CD4-positive, CD25-positive, alpha-beta regulatory T cell (primary cell): ENCODE measurements at places on chromosomes 1 and 21.

DNA sequence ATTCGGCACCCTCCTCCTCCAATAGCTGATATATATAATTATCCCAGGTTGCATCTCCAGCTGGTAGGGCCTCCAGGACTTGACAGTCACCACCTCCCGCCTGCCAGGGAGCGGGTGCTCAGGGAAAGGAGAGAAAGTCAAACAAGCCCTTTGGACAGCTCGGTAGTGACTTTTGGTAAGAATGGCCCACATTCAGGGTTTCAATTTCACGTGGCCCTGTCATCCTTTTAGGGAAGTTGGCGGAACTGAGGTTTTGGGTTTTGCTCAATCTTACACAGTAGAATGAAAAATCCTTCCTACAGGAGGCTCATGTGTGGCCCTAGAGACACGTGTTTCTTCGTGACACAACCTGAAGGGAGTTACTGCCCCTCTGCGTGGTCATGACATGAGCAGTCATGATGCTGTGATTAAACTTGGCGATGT is 44.2 kb downstream of the CAPN8 start:
- no peak for DNase-seq

- peak; percentile 27 for DNase-seq
Measured at GRCh38 chr1:43565600-43566360, 35.1 kb downstream of the PTPRF start.

- no peak for DNase-seq
Measured at GRCh38 chr1:68782890-68783289, 286.0 kb upstream of the DEPDC1 start.

- no peak for DNase-seq
Measured at GRCh38 chr1:2799811-2800663, 1.5 kb downstream of the TTC34 start.

DNA sequence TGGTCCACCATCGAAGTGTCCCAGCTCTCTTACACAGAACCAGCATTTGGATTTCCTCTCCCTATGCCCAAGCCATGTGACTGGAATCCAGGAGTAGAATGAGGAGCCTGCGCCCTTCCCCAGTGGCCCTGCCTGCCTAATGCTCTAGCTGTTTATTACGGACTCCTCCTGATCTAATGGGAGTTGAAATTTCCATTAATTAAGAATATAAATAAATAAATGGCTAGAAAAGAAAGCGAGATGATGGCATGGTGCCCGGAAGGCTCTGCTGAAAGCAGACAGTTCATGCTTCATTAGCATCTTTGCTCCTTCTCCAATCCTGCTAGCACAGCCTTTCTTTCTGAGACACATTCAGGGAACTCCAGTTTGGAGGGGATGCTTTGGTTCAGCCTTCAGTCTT is 216.2 kb downstream of the SEC16B start:
- DNase-seq, result no peak

- DNase-seq, result no peak
Measured at GRCh38 chr1:87518794-87519193, 190.1 kb downstream of the LMO4 start.

DNA sequence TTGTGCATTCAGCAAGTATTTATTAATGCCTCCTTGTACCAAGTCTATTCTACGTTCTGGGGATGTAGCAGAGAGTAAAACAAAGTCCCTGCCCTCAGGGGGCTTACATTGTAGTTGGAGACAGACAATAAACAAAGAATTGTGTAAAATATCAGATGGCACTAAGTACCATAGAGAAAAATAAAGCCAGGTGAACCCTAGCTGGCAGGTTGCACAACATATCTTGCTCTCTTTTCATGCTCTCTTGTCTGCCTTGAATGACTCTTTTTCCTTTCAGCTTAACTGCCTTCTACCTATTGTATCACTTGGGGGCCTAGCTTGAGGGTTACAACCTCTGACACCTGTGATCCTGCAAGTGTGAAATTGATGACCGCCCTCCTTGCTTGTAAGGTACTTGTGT is 20.7 kb upstream of the FASLG start:
- no peak for DNase-seq

DNA sequence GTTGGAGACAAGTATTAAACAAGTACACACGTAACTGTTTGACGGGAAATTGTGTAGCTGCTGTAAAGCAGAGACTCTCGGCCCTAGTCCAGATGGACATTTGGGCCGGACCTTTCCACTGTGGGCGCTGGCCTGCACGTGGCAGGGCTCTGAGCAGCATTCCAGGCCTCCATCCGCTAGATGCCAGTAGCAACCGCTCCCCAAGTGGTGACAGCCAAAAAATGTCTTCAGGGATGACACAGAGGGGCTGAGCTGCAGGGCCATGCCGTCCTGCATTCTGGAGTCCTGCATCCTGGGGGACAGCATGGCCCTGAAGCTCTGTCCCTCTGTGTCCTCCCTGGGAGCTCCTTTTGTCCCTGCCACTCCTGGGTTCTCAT is 24.8 kb downstream of the A3GALT2 start:
- no peak for DNase-seq

GRCh38 chr1:185363205-185363604 is 46.2 kb upstream of the IVNS1ABP start:
- no peak for DNase-seq

DNA sequence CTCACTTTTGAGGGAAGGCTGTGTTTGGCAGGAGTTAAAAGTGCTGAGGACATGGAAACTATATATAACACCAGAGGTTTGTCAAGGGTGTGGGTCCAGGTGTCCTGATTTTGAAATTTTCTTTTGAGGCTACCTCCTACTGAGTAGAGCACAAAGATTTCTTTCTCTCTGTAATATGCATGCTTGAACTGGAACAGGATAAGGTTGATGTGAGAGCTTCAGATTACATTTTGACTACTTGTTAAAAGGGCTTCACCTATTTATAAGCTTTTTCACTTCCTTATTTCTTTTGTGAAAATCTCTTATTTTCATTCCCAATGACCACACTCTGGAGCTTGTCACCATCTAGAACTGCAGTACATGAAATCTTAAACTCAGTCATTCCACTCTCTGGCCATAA is 59.8 kb upstream of the PLA2G4A start:
- no peak for DNase-seq

DNA sequence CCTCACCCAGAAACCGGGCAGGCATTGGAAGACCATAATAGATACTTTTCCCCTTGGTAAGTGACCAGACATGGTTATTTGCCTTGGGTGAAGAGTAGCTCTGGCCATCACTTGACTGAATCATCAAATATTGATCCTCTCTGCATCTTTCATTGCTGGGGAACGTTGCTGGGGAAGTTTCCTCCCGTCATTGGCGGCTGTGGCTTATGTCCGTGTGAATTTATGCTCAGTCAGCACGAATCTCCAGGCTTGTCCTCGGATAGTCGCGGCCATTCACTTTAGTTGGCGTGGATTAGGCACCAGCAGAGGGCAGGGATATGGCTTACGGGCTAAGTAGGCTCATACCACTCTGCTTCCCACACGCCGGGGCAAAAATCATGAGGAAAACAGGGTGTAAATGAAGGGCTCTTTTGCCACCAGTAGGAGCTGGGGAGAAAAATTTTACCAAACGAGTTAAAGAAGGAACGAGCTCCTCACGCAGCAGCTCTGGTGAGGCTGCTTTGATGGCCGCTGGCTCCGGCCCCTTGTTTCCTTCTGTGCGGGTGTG is 473.4 kb downstream of the CAMTA1 start:
- no peak for DNase-seq

- no peak for DNase-seq
Measured at GRCh38 chr1:94235189-94236012, 2.0 kb downstream of the ARHGAP29 start.

DNA sequence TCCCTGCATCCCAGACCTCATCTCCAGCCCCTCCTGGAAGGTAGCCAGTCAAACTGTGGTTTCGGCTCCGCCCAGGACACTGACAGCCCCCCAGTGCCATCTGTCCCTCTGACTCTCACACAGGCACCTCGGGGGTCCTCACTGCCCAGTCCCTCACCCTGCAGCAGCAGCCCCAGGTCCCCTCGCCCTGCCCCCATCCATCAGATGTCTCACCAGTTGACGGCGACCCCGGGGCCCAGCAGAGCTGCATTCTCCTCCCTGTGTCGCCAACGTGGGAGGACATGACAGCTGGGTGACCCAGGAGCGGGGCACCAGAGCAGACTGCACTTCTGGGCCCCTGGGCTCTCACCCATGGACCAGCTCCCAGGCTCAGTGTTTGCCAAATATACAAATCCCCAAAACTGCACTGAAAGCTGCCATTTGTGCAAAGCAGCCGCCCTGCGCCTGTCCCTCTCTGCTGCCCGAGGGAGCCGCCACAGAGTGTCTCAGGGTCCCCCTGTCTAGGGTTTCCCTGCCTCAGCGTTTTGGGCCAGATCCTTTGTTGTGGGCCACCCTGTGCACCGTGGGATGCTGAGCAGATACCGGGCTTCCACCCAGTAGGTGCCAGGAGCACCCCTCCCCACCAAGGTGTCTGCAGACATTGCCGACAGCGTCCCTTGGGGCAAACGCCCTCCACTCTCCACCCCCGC is 48.2 kb downstream of the PRDM15 start:
- no peak for DNase-seq

GRCh38 chr1:32622205-32622604 is 28.1 kb downstream of the ZBTB8OS start:
- DNase-seq, result no peak

- DNase-seq, result no peak
Measured at GRCh38 chr1:227913396-227913763, 34.4 kb downstream of the WNT9A start.

DNA sequence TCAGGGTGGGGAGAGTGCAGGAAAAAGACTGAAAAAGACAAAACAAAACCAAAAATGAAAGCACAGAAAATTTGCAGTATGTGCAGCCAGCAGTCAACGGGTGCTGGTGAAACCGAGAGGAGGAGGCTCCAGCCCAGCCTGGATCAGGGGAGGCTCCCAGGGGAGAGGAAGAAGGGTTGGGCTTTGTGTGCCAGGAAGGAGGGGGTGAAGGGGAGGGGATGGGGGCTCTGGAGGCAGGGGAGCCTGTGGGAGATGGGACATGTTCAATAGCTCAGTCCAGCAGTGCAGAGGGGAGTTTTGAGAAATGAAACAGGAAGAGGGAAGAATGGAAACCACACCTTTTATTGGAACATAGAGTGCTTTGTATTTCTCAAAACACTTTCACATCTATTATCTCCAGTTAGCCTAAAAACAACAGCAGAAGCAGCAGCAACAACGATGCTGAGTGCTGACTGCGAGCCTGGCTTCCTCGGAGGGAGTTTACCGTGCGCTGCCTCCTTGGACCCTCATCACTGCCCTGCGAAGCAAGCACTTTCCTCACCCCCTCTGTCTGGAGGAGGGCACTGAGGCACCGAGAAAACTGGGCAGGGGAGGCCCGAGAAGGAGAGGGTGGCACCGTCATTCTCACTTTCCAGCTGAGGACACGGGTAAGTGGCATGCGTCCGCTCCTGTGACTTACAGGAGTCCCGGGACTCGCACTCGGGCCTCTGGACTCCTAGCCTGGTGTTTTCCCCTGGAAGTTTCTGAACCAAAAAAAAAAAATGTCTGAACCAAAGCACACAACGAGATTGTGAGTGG is 62.9 kb downstream of the MDM4 start:
- no peak for DNase-seq

DNA sequence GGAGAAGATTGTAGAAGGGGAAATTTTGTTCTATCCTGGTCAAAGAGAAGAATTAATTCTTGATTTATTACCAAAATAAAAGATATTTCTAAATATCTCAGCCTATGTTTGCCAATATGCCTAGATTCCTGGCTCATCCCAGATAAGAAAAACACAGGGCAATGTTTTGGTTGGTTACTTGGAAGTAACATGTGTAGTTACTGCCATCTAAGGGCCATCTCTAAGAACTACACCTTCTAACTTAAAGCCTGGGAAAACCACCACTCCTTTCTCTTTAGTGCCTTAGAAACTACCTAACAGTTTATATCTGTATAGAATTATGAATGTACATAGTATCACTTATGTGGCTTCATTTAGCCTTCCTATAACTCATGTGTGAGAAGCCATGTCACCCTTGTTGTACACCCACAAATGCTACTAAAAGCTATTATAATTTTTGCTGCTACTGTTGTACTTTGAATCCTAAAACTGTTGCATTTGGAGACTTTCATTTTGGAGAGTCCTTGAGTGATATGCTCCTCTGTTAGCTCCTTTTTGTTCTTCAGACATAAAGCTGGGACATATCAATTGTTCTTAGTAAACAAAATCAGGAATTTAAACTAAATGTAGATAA is 4.5 kb downstream of the AIM2 start:
- no peak for DNase-seq

- no peak for DNase-seq
Measured at GRCh38 chr21:44301961-44302406, 2.1 kb downstream of the PFKL start.

DNA sequence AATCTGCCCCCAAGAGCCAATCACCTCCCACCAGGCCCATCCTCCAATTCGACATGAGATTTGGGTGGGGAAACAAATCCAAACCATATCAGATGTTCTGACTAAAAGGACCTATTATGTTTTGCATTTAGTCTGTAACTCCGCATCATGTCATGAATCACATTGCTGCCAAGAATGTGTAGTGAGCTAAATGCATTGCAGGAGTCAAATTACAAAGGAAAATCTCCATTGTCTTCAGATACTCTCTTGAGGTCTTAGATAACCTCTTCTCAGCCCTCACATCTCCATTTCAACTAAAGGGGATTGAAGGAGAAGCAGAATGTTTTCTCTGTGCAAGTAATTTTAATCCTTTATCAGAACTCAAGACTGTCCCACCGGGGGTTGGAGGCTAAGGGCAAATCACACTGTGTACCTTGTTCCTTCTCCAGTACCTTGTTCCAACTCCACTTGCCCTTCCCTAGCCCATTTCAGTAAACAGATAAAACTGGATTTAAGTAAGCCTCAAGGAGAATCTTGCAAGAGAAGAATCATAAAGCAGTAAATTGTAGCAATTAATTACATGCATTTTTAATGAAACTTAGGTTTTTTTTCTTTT is 34.1 kb downstream of the EXTL2 start:
- DNase-seq, result no peak

GRCh38 chr1:2145946-2146835 is 48.4 kb downstream of the FAAP20 start:
- peak; percentile 43 for DNase-seq

- no peak for DNase-seq
Measured at GRCh38 chr1:207502726-207503125, 6.8 kb downstream of the CR1 start.

GRCh38 chr1:16023050-16023653 is 1.3 kb downstream of the CLCNKA start:
- no peak for DNase-seq

DNA sequence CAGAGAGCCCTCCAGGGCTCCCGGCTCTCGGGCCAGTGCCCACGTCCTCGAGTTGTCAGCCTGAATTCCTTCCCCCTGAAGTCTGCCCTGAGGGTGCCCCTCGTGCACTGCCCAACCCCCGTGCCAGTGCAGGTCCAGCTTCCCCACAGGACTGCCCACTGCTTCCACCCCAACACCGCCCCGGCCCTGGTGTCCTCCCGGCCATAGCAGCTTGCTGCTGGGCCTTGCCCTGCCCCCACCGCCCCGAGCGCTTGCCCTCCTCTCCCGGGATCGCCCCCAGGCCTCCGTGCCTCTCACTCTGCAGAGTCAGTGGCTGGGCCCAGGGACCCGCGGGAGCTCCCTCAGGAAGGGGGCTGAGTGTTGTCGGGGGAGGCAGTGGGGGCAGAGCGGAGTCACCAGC is 24.1 kb upstream of the ARHGEF16 start:
- no peak for DNase-seq

GRCh38 chr1:46184920-46185658 is 8.8 kb upstream of the P3R3URF start:
- DNase-seq, result no peak

GRCh38 chr1:204507317-204508105 is 8.7 kb upstream of the MDM4 start:
- DNase-seq, result no peak
